ENCODE measurements at places on chromosomes 6 and 20.
A peak's percentile ranks its signal among the peaks of the same experiment; 100 is the strongest.

GRCh38 chr6:145880361-145880760, 65.8 kb upstream of the FBXO30 start:
- DNase-seq = no peak

- DNase-seq = no peak
Measured at GRCh38 chr20:49982072-49982345, 771 bp upstream of the SNAI1 start.

GRCh38 chr6:61538801-61539200, 747.2 kb downstream of the KHDRBS2 start:
- no peak for DNase-seq

GRCh38 chr6:125432963-125433362, 131.2 kb upstream of the HDDC2 start:
- no peak for DNase-seq

GRCh38 chr6:156309017-156309416, 468.2 kb upstream of the ARID1B start:
- DNase-seq = no peak

DNA sequence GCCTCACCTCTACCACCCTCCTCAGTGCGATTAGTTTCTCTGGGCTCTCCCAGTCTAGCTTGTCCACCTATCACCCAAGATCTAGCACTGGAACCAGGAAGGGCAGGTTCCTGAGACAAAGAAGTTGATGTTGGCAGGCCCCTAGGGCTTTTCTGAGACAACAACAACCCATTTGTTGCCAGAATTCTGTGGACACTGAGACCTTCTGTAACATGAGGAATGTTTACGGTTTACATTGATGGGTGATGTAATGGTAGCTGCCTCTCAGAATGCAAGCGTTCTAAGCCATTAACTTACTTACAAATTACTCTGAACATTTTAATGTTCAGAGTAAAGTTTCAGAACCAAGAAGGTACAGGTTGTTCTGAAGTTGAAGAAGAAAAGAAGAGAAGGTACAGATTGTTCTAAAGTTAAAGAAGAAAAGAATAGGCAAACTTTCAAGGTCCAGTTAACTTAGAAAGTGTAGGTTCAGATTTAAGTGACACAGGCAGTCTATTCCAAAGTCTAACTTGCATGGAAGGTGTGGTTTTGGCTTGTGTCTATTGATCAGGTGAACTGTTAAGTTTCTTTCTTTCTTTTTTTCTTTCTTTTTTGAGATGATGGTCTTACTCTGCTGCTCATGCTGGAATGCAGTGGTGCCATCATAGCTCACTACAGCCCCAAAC, 3.7 kb upstream of the MED23 start:
- DNase-seq = no peak

GRCh38 chr6:125363039-125363823, 61.5 kb upstream of the HDDC2 start:
- peak; percentile 77 for DNase-seq

All from neuronal stem cell (in vitro differentiated cells).